ENCODE measurements at places on chromosomes 2 and 18.

GRCh38 chr2:189834059-189834458 is 49.8 kb downstream of the PMS1 start:
- no peak for DNase-seq

GRCh38 chr2:162074928-162075688 is 1.1 kb upstream of the DPP4 start:
- no peak for DNase-seq

- no peak for DNase-seq
Observed at GRCh38 chr18:8763611-8764010, 58.3 kb downstream of the MTCL1 start.

DNA sequence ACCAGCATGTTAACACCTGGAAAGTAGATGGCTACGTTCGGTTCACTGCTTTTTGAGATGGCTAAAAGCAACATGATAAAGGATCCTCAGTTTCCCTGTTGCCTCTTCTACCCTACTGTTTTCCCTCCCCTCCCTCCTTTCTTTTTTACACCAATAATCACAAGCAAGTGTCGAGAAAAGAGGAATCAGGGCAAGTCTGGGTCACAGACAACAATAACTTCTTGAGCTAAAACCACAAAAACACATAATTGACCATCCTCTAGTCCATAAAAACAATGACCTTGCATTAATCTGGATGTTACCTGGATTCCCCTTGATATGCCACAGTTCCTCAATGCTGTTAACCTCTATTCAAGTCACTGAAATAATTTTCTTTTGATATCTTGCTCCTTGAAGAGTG is 736.6 kb upstream of the GCFC2 start:
- no peak for DNase-seq

- DNase-seq = no peak
Observed at GRCh38 chr2:177543007-177543760, 150.6 kb downstream of the AGPS start.

GRCh38 chr2:18005411-18005810 is 126.9 kb downstream of the KCNS3 start:
- no peak for DNase-seq

DNA sequence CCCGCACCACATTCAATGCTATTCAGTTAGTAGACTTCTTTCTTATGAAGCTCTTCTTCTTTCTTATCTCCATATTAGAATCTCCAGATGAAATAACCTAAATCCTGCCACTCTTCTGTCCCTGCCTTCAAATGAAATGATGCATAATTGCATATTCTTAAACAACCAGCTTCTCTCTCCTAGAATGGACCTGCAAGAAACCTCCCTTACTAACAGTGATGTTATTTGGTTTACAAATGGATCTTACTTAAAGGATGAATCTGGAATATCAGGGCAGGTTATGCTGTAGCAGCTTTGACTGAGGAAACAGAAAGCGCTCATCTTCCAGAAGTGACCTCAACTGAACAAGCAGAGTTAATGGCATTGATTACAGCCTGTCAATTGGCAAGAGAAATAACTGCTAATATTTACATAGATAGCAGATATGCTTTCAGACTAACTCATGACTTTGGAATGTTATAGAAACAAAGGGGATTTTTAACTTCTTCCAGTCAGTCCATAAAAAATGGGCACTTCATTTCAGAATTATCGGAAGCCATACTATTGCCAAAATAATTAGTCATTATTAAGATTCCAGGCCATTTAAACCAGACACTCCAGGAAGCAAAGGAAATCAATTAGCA is 755.7 kb upstream of the HS6ST1 start:
- no peak for DNase-seq

DNA sequence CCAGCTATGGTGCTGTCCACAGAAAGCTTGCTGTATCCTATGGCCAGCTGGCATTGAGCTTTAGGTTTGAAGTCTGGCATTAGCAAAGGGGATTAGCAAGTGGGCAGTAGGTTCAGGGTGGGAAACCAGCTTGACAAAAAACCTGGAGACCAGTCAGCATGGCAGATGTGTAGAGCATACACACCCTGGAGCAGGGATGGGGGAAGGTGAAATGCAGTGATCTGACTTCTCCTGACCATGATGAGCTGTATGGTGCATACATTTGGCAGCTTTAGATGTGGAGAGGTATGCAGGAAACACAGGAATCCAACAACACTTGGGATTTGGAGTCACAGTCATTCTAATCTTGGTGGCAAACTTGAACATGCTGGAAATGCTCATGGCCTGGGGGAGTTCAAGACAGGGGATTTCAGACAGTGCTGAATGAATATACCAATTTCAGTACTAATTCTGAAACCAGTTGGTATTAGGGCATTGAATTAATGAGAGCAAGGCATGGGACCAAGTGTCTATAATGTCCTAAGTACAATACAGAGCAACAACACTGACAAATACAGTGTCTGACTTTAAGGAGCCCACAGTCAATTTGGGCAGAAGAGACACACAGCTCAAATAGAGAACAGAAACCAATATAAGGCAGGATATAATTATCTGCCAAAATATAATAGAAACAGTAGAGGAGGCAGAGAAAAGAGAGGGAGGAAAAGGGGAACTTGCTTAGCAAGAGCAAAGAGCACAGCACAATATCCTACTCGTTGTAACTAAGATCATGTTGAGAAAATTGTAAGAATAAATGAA is 11.8 kb downstream of the ARHGAP15 start:
- DNase-seq = no peak

DNA sequence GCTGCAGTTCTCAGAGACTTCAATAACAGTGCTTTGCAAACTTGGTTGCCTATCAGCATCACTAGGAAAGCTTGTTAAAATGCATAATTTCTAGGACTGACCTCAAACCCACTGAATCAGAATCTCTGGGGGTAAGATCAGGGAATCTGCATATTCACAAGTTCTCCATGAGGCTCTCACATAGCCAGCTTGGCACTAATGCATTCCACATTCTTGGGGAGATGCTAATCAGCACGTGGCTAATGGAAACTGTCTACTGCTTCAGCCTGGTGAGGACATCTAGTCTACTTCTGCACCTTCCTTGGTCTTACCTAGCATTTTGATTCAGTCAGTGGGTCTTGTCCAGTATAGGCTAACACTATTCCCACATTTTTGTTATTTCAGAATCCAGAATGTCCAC is 56.3 kb downstream of the RBKS start:
- no peak for DNase-seq

- no peak for DNase-seq
Observed at GRCh38 chr18:68766433-68766832, 31.4 kb upstream of the CCDC102B start.

- no peak for DNase-seq
Observed at GRCh38 chr2:70505613-70506391, 47.8 kb downstream of the TGFA start.

DNA sequence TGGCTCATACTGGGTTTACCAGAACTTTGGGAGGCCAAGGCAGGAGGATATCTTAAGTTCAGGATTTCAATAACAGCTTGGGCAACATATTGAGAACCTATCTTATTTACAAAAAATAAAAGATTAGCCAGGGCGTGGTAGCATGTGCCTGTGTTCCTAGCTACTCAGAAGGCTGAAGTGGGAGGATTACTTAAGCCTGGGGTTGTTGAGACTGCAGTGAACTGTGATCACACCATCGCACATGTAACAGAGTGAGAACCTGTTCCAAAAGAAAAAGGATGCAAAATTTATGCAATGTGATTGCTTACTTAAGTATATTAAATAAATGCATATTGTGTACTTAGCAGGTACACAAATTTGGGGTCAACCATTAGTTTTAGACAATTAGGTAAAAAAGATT is 768.9 kb upstream of the CDH7 start:
- DNase-seq = no peak

DNA sequence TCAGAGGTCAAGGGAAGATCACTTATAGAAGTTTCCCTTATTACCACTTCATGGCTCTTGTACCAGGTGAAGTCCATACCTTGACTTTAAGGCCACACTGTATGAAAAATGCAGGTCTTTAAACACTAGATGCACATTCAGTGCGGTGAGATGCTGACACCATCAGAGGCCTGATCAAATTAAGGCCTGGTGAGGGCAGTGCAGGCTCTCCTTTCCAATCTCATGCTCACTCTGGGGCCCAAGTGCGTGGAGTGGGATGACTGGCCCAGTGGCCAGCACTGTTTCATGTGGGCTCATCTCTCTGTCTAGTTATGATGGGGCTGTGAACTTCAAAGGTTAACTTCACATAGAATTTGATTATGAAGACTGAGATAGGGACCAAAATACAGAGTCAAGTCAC is 281.1 kb downstream of the SLC4A3 start:
- DNase-seq = no peak

- no peak for DNase-seq
Observed at GRCh38 chr18:53800171-53800570, 424.3 kb downstream of the MBD2 start.

GRCh38 chr2:150472511-150472899 is 15.0 kb downstream of the RND3 start:
- no peak for DNase-seq

DNA sequence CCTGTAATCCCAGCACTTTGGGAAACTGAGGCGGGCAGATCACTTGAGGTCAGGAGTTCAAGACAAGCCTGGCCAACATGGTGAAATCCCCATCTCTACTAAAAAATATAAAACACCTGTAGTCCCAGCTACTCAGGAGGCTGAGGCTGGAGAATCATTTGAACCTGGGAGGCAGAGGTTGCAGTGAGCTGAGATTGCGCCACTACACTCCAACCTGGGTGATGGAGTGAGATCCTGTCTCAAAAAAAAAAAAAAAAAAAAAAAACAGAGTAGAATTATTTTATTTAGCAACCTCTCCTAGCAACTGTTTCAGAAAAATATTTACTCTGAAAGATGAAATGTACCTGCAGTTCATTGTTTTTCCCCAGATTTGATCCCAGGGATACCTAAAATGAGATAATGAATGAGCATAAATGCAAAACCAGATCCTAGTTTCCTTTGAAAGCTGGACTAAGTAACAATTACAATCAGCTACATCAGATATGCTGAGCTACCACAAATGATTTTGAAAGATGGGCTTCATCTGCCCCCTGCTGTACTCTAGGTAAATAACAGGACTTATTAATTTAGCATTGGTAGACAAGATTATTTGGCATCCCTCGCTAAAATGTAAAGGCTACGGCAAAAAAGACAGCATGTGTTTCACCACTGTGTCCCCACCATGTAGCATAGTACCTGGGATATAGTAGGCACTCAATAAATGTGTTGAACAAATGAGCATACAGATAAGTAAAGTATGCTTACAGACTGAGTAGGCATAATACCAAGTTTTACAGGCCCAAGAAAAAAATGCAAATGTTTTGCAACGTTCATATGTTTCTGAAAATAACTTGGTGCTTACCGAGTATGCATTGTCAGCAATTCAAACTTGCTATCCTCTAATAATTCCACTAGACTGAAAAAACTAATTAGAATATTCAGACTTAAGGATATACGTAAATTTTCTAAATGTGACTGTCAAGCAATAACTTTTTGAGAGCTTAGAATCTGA is 102.5 kb downstream of the ATL2 start:
- DNase-seq = no peak
